ENCODE measurements at places on chromosomes 4 and X.

GRCh38 chrX:39397561-39398199, 596.4 kb downstream of the MID1IP1 start:
- no peak for DNase-seq

- no peak for DNase-seq
These were observed 1287.7 kb downstream of the FAM133A start for GRCh38 chrX:94961730-94962129.

GRCh38 chr4:74093981-74094623, 4.9 kb downstream of the CXCL2 start:
- DNase-seq = no peak

GRCh38 chrX:105226499-105226898, 6.0 kb upstream of the TEX13A start:
- no peak for DNase-seq
